M059J (cell line): ENCODE measurements at places on chromosomes 5 and 9.
A peak's percentile ranks its signal among the peaks of the same experiment; 100 is the strongest.

DNA sequence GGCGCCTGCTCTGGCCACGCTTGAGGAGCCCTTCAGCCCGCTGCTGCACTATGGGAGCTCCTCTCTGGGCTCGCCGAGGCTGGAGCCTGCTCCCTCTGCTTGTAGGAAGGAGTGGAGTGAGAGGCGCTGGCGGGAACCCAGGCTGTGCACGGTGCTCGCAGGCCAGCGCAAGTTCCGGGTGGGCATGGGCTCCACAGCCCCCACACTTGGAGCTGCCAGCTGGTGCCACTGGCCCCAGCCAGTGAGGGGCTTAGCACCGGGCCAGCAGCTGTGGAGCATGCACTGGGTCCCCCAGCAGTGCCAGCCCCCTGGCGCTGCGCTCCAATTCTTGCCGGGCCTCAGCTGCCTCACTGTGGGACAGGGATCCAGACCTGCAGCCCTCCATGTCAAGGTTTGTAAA lies 122.1 kb upstream of the CD180 start:
- no peak for DNase-seq

DNA sequence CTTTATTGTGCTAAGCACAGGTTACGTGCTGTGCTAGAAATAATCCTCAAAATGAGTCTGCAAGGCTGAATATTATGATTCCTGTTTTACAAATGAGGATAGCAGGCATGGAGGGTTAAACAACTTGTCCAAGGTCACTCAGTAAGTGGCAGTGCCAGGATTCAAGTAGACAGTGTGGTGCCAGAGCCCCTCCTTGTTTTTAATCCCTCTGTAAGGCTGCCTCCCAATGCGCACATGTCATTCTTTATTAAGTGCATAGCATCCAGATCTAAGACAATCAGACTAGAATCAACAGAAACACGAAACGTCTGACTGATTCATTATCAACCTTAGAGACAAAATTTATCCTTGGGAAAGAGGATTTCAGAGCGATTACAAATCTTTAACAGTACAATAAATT lies 199.6 kb downstream of the SMARCA2 start:
- DNase-seq, result no peak

DNA sequence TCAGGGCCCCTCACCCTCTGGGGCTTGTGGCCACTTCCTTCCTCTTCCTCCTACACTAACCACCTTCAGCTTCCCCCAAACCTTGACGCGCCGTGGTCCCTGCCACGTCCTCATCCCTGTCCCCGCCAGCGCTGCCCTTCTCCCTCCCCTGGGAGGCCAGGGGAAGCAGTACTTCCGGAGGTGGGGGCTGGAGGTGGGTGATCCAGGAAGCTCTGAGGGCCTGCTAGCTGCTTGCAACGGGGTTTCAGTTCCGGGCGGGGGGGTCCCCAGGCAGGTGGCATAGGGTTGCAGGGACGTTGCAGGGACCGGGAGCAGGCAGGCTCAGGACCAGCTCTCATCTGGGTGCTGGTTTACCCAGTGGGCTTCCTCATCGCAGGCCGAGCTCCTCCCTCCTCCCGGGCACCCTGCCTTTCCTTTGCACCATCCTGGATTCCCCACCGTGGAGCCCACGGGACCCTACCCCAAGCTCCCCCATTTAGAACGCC lies 70.0 kb downstream of the RXRA start:
- DNase-seq, result no peak

- no peak for DNase-seq
Measured at GRCh38 chr9:90855208-90855902, 53.7 kb downstream of the SYK start.

GRCh38 chr9:135073741-135074305 lies 13.6 kb upstream of the OLFM1 start:
- DNase-seq, result no peak

DNA sequence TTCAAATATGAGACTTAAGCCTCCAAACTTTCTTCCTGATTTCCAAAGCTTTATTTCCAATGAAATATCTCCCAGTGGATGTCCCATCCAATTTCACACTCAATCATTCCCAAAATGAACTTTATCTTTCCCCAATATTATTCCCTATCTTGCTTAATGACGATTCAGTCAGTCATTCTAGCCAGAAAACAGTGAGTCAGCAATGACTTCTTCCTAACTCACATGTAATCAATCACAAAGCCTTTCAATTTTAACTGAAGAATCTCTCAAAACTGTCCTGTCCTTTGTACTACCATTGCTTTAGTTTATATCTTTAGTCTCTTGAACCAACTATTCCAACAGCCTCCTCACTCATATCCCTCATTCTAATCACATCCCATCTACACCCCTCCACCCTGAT lies 34.9 kb downstream of the NSA2 start:
- DNase-seq, result peak; percentile 31

GRCh38 chr5:133368916-133369783 lies 243.2 kb downstream of the FSTL4 start:
- no peak for DNase-seq

- DNase-seq, result no peak
Measured at GRCh38 chr5:122607818-122608217, 167.1 kb upstream of the SNX2 start.

- no peak for DNase-seq
Measured at GRCh38 chr9:124766815-124767554, 4.1 kb downstream of the NR6A1 start.

DNA sequence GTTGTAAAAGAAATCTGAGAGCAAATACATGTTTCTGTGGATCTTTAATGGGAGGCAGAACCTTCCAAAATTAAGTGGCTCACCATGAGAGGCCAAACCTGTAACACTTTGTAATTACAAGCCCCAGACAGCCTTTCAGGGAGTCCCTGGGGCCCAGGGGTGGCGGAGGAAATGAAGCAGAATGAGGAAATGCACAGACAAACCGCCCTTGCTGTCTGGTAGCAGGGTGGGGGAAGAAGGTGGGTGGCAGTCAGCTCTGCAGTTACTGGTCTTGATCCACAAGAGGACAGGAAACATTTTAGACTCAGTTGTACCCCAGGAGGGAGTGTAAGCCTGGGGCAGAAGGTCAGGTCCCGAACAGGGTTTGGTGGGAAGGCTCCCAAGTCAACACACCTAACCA lies 6.5 kb downstream of the ARL14EPL start:
- no peak for DNase-seq

DNA sequence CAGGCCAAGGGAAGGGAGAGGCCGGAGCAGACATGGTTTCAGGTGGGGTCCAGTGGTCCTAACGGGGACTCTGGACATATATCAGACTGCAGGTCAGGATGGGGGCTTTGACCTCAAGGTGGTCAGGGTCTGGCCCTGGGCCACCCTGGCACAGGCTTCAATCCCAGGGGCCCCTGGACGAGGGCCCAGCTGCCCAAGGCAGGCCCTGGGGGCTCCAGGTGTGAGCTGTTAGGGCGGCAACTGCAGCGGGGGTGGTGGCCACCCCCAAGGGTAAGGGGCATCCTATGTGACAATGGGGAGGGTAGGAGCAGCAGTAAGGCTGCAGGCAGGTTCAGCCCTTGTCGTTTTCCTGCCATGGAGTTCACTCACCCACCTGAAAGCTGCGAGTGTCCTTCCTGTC lies 45.4 kb upstream of the CLPTM1L start:
- no peak for DNase-seq

DNA sequence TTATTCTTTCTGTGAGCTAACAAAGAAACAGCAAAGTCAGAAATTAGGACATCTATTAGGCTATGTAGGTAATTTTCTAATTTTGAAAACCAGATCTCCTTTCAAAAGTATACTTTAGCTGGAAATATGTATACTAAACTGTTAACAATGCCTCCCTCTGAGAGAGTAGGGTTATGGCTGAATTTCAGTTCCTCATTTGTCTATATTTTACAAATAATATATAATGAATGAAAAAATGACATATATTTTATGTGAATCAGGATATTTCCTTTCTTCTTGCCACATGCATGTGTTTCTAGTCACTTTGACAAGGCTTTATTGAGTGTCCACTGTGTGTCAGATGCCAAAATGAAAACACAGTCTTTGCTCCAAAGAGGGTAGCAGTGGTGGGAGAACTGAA lies 15.4 kb downstream of the HACD4 start:
- no peak for DNase-seq

DNA sequence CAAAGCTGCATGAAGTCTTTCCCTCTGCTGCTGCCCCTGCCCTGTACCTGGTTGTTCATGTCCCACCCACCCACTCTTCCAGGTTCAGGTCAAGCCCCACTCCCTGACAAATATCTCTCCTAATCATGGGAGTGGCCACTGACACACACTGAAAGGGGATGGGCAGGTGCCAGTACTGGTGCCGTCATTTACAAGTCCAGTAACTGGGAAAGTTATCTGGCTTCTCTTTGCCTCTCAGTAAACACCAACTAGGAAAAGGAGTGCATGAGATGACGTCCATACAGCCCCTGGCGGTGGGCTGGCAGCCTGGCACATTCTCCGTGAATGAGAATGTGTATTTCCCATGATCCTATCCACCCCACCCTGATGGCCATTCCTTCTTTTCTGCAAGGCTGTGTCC lies 225.2 kb downstream of the FSTL4 start:
- DNase-seq, result no peak

DNA sequence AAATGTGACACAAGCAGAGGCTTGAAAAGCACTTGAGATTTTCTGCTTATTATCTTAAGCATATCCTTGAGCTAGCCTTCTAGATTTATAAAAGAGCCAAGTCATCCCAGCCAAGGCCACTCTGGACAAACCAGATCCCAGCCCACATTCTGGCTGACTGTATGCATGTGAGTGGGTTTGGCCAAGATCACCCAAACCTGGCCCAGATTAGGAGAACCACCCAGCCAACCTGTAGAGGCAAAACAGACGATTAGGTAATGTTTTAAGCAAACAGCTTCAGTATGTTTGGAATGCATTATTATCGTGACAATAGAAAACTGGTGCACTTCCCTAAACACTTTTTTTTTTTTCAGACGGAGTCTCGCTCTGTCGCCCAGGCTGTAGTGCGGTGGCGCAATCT lies 151.9 kb downstream of the SPATA31D1 start:
- no peak for DNase-seq

DNA sequence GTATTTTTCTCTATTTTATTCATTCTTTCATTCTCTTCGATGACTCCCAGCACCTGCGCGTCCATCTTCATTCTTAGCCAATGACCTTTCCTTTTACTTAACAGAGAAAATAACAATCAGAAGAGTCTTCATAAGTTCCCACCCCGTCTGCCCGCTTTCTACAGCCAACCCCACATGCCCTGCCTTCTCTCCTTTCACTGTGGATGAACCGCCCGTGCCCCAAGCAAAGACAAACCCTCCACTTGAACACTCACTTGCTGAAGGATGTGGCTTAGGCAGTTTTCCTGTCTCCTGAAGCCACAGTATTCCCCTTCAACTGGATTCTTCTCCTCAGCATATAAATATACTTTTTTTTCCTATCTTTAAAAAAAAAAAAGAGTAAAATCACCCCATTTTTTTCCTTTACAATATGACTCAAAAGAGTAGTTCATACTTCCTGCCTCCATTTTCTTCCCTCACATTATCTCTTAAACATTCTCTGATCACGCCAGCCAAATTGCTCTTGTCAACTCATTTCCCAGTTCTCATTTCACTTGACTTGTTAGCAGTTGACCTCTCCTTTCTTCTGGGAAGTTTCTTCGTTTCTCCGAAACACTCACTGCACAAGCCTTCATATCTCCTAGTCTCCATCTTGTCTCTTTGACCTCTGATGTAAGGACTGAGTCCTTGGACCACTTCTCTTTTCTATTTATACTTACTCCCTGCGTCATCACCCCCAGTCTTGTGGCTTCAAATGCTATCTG lies 11.1 kb downstream of the NIPSNAP3B start:
- DNase-seq, result no peak

DNA sequence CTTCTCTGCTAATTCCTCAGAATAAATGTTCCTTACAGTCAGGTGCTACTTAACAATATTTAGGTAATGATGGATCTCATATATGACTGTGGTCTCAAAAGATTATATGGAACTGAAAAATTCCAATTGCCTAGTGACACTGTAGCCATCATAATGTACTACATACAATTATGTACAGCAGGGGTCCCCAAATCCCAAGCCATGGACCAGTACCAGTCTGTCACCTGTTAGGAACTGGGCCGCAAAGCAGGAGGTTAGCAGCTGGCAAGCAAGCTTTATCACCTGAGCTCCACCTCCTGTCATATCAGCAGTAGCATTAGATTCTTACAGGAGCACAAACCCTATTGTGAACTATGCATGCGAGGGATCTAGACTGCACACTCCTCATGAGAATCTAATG lies 69.6 kb downstream of the NR2F1-AS1 start:
- no peak for DNase-seq

DNA sequence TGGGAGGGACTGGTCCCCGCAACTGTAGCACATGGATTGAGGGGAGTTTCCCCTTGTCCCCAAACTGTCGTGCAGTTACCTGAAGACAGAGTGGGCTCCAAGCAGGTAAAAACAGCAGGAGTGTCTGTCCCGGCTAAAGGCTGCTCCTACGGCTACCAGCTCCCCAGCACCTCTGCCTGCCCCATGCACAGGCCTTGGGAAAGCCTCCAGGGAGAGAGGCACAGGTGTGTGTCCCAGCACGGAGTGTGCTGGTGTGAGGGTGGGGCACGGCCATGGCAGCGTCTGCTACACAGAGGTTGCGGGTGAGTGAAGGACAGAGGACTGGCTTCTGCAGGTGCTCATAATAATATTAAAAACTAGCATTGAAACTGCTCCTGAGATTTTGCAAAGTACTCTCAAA lies 30.4 kb downstream of the STC2 start:
- no peak for DNase-seq

DNA sequence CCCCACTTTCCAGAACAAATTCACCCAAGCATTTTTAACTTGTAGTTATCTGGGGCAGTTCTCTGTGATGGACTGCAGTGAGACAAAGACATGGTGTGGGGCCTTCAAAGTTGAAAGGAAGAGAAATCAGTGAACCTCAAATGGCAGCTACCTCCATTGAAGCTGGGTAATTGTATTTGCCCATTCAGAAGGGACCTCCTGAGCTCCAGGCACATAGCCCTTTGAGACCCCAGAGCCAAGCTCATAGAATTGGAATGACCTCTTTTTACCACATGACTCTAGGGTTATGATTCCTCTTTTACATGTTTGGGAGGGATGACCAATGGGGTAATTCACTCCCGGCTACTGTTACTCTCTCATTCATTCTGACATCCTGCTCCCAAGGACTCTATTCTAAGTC lies 368.4 kb upstream of the ITGA1 start:
- no peak for DNase-seq

- DNase-seq, result peak; percentile 25
Measured at GRCh38 chr9:18114559-18115475, 359.1 kb upstream of the ADAMTSL1 start.

DNA sequence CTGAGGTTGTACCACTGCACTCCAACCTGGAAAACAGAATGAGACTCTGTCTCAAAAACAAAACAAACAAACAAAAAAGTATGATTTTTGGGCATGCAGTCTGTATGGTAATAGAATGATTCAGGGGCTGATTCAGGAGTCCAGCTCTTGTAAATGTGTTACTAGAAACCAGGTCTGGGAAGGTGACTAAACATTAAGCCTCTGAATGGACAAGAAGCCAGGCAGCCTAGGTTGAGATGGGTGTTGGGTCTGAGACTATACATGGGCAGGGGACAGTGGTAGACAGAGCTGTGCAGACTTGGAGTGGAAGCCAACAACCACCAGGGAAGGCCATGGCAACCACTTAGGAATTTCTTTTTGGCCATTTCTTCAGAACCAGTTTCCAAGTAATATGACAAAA lies 64.9 kb upstream of the TLE1 start:
- peak; percentile 42 for DNase-seq

- no peak for DNase-seq
Measured at GRCh38 chr9:115111874-115112273, 6.1 kb downstream of the TNC start.
